Inflammatory macrophage treated with lipopolysaccharide for 4 hours (primary cell): ENCODE measurements at places on chromosomes 3 and 15.

DNA sequence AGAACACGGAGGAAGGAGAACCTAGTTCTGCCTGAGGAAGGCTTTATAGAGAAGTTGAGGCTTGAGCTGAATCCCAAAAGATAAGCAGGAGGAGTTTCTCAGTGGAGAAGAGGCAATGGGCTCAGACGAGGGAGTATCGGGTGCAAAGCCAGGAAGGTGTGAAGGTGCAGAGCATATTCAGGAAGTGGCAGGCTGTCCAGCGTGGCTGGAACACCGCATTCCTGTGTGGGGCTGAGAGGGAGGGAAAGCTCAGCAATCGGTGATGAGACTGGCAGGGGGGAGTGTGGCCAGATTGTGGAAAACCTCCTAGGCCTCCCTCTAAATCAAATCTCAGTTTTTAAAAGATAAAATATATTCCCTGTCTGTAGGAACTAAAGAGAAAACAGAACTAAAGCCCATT lies 63.0 kb downstream of the ARHGAP31 start:
- DNase-seq: no peak

DNA sequence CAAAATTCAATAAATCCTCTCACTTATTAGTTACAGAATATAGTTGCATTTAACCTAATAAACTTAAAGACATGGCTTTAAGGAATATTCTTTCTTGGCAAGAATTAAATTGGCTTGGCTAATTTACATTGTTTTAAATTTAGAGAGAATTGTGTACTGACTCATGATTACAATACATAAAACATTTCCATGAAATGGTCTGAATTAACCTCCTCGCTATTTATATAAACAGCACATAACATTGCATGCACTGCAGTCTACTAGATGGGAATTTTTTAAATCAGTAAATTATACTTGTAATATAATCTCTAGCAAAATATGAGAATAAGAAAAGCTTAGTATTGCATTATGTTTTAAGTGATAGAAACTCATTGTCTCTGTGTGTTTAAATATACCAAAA lies 268.9 kb downstream of the SHOX2 start:
- DNase-seq: no peak

GRCh38 chr15:68608844-68609232 lies 30.0 kb downstream of the CORO2B start:
- no peak for DNase-seq

GRCh38 chr15:55823191-55823670 lies 80.3 kb upstream of the PRTG start:
- no peak for DNase-seq

- DNase-seq: no peak
Observed at GRCh38 chr3:119703820-119704531, 1.2 kb downstream of the CFAP91 start.

DNA sequence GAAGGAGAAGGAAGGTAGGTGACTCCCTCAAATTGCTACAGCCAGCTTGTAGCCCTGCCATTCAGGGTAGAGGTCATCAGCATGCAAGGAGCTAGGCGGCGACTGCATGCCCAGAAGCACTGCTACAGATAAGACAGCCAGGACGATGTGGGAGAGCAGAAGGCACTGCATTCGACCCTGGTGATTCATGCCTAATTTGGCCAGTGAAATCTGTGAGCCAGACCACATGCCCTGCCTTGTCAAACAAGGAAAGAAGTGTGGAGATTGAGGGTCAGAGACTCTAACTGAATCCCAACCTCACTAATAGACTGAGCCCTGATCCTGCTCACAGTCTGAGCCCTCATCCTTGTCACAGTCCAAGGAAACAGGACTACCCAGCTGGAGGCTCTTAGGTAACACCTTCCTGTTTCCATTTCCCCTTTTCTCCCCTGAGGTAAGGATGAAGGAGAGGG lies 86.6 kb downstream of the LINGO1 start:
- peak; percentile 52 for DNase-seq

DNA sequence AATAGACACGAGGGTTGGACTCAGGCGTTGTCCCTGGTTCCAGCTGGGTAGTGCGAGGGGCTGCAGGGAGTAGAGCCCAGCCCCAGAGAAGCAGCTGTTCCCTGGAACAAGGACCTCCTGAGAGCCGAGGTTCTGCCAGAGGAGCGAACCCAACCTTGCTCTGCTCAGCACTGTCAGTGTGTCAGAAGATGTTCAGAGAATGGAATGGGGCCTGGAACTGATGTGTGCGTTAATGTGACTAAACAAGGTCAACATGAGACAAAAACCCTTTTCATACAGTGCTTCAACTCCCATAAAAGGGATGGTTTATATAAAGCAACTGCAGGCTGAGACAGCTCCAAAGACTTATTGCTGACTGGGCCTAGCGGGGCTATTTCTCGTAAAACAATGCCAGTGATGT lies 35.5 kb upstream of the HACD2 start:
- DNase-seq: no peak

- DNase-seq: no peak
Observed at GRCh38 chr3:124353691-124354090, 361.8 kb upstream of the ROPN1 start.

DNA sequence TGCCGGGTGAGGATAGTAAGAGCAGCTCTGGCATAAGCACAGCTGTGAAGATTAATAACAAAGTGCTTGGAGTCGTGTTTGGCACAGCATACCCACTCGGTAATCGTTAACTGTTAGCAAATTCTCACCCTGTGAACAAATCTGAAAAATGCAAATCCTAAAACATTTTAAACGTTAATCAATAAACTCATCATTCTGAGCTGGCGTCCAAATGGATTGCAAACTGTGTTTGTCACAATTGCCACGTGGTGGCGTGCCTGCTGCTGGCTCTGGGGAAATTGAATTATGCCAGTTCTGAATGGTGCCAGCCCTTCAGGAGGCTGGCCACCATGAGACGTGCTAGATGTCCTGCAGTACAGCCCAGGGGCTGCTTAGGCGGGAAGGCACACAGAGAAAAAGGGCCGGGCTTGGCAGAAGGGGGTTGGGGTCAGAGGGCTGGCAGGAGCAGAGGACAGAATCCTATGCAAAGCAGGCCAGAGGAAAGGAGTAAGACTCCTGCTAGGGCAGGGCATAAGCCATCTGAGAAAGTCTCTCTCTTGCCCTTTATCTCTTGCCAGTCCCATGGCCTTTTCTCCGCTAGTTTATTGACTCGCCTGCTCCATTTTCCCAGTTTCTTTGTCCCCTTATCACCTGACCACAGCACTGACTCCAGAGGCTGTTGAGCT lies 22.1 kb upstream of the POLG start:
- DNase-seq: peak; percentile 30

DNA sequence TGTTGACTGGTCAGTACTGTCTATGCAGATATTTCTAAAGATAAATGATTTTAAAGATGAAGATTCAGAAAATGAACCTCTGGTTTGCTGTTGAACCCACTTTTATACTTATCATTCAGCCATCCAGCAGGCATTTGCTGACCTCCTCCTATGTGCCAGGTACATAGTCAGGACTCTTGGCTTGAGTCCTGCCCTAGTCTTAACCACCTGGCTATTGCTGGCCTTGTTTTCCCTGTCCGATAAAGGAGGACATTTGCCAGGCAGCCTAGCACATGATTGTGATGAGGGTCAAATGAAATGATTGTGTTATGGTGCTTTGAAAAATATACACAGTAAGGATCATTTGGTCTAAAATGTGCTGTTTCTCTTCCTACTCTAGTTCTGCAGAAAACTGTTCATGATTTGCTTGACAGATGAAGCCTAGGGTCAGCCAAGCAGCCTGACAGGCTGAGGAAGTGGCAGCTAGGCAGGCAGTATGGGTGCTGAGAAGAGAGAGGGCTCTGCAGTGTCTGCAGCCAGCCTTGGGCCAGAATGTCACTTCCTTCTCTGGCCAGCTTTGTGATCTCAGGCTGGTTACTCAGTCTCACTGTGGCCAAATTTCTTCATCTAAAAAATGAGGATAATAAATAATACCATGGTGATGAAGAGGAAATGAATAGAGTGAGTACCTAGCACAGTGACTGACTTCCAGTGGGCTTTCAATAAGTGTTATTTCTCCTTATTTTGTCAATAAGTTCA lies 13.8 kb downstream of the EXOSC7 start:
- DNase-seq: peak; percentile 58

DNA sequence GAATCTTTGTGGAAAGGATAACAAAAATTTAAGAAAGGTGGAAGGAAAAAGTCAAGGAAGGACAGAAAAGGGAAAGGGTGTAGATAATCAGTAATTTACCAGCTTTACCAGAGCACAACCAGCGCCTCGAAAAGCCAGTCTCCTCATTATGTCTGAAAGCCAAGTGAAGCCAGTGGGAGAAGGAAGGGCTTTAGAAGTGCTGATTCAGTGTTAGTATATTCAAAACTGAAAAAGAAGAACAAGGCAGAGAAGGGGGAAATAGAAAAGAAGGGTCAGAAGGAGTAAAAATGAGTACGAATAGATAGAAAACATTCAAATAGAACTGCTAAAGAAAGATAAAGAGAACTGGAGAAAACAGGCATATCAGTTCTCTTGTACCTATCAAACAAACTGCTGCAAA lies 4.1 kb downstream of the PBRM1 start:
- DNase-seq: peak; percentile 65

DNA sequence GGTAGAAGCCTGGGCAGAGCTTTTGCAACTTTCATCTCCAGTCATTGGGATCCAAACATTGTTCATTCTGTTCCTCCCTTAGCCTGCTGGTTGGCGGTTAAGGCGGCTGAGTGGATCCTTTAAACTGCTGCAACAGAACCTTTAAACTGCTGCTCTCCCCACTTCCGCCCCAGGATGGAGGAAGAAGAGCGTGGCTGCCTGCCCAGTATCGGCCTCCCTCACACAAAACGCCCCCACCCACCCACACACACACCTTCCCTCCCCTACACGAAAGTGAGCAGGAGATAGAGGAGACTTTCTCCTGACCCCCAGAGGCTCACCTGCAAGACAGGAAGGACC lies 460 bp upstream of the ZMAT3 start:
- peak; percentile 5 for DNase-seq

DNA sequence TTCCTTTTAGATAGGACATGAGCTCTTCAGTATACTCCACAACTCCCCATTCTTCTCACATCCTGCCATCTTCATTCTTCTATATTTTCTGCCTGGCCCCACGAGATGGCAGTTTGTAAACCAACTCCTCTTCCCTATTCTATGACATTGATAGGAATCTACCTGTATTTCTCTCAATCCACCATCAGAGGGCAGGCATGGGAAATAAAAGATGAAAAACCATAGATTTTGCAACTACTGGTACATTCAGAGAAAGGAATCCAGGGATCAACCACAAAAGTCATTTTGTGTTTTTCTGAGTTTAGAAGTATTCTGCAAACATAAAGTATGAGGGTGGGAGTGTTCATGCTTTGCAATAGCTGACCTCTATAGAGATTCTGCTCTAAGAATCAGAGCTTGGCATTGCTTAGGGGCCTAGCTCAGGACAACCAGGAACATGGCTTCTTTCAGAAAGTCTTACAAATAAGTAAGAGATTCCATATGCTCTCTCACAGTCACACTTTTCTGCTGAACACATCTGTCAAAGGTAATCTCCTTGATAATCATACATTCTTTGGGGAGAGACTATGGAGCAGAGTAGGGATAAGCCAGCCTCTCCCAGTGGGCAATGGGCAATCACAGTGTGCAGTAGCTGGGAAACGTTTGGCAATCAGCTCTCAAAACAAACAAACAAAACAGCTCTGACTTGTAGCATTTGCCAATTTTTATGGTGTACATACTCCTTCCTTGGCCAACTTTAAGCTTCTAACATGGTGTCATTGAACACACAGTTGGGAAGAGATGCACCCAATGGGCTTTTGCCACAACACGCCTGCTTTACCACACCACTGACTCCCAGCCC lies 43.1 kb upstream of the SLC25A36 start:
- peak; percentile 59 for DNase-seq

- DNase-seq: no peak
Observed at GRCh38 chr3:52046186-52046901, 10.0 kb downstream of the DUSP7 start.

DNA sequence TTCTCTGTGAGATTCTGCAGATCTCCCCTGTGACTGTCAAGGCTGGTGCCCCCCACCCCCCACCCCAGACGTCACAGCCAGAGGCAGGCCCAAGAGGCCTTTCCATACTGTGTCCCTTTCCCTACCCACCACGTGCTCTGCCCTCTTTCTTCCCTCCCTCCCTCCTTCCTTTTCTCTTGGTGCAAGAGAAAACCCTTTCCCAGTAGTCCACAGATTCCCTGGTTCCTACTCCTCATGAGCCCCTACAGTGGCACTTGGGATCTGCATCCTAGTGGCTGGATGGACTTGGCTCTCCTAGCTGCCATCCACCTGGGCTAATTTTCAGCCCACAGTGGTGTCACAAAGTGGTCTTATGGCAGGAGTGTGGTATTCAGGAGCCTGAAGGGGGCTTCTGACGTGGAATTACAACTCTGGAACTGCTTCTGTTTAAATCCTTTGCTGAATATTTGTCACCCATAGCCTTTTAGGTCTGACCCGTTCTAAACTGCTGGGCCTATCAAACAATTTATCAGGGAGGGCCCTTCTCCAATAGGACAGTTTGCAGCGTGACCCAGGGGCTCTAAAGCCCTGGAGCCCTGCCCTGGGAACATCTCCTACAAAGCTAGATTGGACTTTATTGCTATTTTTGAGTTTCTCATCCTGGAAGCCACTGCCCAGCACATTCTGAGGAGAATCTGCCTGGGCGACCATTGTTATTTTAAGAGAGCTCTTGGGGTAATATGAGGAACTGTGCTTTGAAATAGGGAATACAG lies 35.3 kb downstream of the KLF13 start:
- DNase-seq: no peak

- DNase-seq: no peak
Observed at GRCh38 chr15:58053315-58054153, 12.0 kb downstream of the ALDH1A2 start.

GRCh38 chr3:116607205-116607604 lies 102.4 kb upstream of the TUSC7 start:
- no peak for DNase-seq

- no peak for DNase-seq
Observed at GRCh38 chr15:85927931-85928537, 133.3 kb upstream of the KLHL25 start.

GRCh38 chr3:70982284-70982683 lies 601.2 kb downstream of the FOXP1 start:
- DNase-seq: no peak

- no peak for DNase-seq
Observed at GRCh38 chr15:57521503-57521902, 70.2 kb upstream of the MYZAP start.

DNA sequence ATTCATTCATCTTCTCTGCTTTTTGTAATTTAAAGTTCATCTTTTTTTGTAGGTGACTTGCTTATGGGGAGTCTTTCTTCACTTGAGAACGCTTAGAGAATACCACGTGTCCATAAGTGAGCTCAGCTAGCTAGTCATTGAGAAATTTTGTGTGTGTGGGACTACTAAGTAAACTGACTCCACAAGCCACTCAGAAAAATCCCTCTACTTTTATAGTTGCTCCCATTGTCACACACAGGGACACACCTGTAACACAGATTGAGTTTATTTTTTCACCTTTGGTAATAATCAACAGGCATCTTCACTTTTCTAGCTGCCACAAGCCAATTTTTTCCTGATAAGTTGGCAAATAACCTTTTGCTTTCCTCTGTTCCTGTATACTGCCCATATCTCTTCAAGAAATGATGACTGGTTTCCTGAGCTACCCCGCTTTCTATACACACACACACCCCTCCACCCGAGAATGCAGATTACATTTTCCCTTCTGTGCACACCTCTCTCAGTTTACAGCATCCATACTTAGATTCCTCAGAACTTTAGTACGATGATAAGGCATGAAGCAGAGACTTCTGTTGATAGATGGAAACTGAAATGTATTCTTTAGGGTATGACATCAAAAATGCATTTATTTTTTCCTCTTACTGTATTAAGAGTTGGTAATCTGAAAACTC lies 4.6 kb downstream of the TSC22D2 start:
- peak; percentile 93 for DNase-seq
